ENCODE measurements at places on chromosomes 2 and 18.

DNA sequence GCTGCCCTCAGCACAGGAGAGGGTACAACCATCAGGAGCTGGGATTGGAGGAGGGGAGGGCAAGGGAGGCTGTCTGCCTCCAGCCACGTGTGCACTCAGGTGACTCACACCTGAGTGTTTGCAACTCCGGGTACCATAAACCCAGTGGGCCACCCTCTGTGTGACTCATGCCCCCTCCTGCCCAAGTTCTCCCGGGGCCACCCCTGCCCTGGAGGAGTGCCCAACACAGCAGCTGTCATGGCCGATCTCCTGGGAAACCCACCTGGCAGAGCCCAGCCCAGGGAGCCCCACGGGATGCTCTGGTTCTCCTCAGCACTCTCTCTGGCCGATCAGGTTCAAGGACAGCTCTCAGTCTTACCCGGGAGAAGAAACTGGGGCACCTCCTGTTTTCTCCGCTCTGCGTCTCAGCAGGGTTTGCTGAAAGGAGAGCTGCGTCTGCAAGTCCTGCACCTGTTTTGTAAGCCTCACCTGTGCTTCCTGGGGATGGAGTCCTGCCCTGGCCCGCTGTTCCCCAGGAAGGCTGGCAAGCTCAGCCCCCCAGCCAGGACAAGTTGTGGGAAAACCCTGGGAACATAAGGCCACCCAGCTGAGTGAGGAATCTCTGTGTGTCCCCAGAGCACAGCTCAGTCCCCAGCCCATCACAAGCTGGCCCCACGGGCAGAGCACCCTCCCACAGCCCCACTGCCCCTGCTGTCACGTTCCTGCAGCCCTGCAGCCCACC lies 44.0 kb upstream of the UBE2F start:
- no peak for DNase-seq

DNA sequence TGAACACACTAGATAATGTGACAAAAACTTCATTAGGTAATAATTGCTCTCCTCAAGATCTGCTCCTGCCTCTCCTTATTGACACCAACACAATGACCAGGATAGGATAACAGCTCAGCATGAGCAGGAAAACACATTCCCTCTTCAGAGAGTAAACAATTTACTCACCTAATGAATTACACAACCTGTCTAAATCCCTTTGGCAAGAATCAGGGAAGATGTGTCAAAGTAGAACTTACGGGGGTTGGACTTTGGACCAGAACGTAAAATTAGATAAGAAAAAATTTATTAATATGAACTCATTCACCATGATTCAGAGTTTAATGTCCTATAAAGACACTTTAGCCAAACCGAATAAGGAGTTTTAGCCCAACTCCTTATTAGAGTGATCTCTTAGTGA lies 512.2 kb downstream of the SATB2 start:
- no peak for DNase-seq

DNA sequence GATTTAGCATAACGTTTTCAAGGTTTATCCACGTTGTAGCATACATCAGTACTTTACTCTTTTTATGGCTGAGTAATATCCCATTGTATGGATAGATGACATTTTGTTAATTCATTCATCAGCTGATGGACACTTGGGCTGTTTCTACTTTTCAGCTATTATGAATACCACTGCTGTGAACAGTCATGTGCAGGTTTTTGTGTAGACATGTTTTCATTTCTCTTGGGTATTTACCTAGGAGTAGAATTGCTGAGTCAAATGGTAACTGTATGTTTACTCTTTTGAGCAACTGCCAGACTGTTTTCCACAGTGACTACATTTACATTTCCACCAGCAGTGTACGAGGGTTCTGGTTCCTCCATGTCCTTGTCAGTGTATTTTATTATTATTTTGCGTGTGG lies 33.9 kb downstream of the COX7A2L start:
- DNase-seq, result peak; percentile 49

- no peak for DNase-seq
These were observed 241.0 kb downstream of the FSIP2 start for GRCh38 chr2:185979546-185980071.

GRCh38 chr2:65919550-65920188 lies 487.3 kb upstream of the SPRED2 start:
- DNase-seq, result no peak

GRCh38 chr2:74261204-74261864 lies 62.9 kb downstream of the MTHFD2 start:
- DNase-seq, result no peak

GRCh38 chr2:1181893-1182292 lies 231.2 kb downstream of the SNTG2 start:
- no peak for DNase-seq

- DNase-seq, result no peak
These were observed 752.2 kb downstream of the DPP10 start for GRCh38 chr2:115194623-115195022.

DNA sequence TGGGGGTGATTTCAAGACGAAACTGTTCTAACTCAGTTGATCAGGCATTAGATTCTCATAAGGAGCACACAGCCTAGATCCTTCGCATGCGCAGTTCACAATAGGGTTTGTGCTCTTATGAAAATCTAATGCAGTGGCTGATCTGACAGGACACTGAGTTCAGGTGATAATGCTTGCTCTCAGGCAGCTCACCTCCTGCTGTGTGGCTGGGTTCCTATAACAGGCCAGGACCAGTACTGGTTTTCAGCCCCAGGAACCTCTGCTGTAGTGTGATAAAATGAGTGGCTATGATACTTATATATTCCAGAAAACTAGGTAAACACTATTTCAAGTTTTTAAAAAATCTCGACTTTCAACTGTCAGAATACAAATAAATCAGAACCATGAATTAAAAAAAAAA lies 271.4 kb downstream of the GALNT13 start:
- DNase-seq, result no peak

- no peak for DNase-seq
These were observed 138.7 kb downstream of the CERS6 start for GRCh38 chr2:168594778-168595177.

GRCh38 chr18:56374007-56374655 lies 264.3 kb downstream of the TXNL1 start:
- no peak for DNase-seq

DNA sequence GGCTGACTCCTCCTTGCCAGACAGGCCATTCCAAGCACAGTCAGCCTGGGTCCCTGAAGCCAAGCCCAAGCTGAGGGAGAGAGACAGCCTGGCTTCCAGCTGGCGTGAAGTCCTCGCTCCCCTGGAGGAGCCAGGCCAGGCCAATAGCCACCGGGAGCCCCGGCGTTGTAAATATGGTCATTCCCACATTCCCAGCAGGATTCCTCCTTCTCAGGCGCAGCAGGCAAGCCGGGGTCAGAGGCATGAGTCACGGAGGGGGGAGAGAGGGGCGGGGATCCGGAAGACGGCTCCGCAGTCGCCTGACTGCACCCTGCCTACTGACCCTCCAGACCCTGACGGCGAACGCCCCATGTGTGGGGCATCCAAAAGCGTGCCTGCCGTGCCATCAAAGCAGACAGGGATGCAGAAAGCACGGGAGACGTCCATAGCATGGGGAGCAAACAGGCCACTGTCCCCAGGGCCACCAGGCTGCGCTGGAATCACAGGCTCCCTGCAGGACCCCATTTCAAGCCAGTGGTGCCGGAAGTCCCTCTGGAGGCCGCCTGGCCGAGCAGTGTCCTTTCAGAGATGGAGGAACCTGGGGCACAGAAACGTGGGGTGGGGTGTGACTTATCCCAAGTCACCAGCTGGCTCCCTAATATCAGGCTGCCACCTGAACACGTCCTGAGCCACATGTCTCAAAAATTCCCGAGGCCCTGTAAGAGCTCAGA lies 48.2 kb downstream of the TWIST2 start:
- no peak for DNase-seq

- DNase-seq, result no peak
These were observed 45.7 kb upstream of the SNED1 start for GRCh38 chr2:240952496-240953246.

DNA sequence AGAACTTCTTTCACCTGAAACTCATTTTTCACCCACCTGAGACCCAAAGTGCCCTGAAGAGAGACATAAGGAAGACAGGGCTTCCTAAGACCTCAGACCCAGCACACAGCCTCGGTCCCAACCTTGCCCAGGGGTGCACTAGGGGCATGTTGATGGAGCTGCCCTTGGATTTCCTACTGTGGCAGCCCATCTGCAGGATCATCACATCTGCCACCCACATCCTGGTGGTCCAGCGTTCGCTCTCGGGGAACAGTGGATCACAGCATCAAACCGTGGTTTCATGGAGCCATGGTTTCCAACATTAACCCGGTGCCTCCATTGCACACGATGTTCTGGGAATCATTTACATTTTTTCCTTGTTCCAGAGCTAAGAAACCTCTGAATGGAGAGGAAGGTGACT lies 186.4 kb downstream of the TFCP2L1 start:
- DNase-seq, result no peak

- DNase-seq, result no peak
These were observed 110.7 kb downstream of the KLHL29 start for GRCh38 chr2:23495661-23496114.

DNA sequence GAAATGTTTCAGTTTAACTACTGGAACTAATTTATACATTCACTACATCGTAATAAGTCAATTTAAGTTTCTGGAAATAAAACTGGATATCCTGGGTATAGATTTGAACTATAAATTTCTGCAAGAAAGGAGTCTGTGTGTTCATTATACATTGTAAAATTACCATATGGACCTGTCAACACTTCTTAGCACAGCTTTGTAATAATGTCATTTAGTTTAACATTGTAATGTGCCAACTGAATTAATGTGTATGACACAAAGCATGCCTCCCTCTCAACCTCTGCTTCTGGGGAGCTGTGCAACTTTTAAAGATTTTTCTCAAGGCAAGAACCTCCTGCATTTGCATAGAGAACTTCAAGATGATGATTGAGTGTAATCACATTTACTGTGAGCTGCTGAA lies 213.7 kb upstream of the GALNT5 start:
- no peak for DNase-seq

DNA sequence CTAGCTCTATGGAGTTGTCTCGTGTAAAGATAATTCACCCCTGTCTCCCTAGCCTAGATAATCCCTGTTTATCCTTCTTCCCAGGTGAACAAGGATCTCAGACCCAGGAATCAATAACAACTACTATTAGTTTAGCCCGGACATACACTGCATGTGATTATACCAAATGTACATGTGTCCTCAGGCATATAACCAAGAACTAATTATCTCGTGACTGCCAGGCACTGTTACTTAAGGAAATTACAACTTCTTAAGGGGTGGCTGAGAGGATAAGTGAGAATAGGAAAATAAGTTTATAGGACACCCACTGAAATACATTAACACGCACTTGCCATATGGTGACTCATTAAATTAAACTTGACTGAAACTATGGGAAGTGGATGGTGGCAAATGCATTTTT lies 126.6 kb downstream of the CNTNAP5 start:
- DNase-seq, result no peak

DNA sequence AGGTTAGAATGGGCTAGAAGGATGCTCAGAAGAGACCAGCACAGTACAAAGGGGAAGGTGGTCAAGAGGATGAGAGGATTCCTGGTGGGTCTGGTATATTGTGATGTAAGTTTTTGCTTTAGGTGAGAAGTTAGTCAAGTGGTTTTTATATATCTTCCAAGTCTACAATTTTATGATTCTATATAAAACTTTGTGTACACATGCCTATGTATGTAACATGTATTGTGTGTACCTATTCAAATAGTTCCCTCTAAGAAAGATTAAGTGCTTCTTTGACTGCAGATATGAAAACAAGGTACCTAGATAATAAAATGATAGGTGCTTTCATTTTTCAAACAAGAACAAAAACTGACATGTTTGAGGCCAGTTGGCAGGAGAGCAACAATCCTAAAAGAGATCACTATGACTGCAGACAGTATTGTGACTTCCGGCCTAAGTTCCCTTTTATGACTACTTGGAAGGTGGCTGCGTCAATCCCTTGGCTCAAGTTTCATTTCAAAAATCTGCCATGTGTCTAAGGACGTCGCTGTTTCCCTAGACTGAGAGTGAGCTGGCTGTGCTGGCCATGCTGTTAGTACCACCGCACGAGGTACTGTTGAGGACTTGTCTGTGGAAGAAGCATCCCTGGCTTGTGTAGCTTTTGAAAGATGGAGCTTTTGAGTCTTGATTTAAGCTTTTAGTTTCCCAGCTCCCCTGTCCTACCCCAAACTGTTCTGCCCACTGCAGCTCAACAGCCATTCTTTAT lies 123.1 kb downstream of the PRPF40A start:
- no peak for DNase-seq

DNA sequence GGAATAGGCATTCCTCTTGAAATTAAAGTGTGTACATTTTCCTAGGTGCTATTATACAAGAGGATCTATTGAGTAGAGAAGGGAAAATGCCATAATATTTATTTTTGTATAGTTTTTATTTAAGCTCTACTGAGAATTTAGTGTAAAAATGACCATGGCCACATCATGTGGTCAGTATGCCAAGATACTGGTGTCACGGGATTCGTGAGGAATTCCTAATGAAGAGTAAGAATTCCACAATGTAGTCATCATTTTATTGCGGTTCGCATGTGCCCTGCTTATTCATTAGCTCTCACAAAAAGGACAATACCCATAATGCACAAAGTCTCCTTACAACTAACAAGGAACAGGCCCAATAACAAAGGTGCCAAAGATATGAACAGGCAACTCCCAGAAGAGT lies 39.3 kb upstream of the PARD3B start:
- no peak for DNase-seq

DNA sequence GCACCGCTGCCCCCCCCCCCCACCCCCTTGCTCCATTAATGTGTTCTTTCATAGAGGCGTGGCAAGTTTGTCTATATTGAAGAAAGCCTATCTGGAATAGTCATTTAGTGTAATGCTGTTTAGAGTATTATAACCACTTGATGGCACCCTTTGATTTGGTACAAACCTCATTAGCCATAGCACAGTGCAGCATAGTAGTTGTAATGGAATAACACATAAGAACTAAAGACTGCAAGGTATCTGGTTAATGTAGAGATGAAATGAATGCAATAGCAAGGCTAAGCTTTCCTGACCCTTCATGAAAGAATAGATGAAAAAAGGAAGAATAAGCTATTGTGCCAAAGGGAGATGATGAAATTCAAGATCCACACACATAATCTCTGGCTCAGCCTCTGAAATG lies 81.9 kb downstream of the EHBP1 start:
- peak; percentile 8 for DNase-seq

DNA sequence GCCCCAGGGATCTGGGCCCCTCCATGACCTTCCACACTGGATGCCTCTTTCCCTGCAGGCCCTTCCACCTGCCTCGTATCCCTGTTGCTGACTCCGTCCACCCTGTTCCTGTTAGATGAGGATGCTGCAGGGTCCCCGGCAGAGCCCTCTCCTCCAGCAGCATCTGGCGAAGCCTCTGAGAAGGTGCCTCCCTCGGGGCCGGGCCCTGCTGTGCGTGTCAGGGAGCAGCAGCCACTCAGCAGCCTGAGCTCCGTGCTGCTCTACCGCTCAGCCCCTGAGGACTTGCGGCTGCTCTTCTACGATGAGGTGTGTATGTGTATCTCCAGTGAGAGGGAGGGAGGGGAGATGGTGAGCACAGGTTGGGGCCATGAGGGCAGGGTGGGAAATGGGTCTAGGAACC lies 12.4 kb upstream of the SLC4A3 start:
- no peak for DNase-seq
